ENCODE measurements at places on chromosomes 5 and 9.

DNA sequence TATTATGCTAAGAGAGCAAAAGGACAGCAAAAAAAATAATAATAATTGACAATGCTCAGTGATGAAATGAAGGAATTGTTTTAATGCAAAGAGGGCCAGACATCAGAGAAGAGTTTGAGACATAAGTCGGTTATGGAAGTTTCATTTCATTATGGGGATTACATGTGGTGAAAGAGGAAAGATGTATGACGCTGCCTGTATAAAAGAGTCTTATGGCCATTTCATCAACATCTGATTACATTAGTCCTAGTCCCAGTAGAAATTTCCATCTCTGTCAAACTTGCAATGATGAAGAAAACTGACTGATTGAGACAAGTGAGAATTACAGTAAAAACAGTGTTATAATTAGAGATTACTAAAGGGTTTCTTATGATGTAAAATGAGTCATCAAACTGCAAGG is 900.6 kb upstream of the CDH9 start:
- DNase-seq, result no peak

GRCh38 chr5:57429513-57430120 is 53.0 kb downstream of the ACTBL2 start:
- no peak for DNase-seq

GRCh38 chr9:77271023-77271690 is 93.8 kb downstream of the VPS13A start:
- DNase-seq, result no peak

DNA sequence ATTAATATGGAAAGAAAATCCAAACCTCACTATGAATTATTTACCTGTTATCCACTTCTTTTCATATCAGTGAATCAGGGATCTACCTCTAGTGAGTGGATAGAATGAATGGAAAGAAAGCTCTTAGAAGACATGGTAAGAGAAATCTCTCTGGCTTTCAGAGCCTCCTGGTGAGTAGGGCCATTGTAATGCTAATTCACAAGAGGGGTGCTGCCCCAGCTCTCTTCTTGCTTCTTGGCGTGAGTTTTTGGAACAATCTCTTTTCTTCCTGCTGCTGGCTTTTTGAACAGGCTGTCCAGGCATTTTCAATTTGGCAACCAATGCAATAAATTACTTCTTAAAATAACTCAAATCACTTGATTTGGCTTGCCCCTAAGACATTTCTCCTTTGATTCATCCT is 49.9 kb upstream of the KCNN2 start:
- DNase-seq, result no peak

GRCh38 chr5:159310511-159310910 is 19.8 kb downstream of the IL12B start:
- DNase-seq, result no peak

DNA sequence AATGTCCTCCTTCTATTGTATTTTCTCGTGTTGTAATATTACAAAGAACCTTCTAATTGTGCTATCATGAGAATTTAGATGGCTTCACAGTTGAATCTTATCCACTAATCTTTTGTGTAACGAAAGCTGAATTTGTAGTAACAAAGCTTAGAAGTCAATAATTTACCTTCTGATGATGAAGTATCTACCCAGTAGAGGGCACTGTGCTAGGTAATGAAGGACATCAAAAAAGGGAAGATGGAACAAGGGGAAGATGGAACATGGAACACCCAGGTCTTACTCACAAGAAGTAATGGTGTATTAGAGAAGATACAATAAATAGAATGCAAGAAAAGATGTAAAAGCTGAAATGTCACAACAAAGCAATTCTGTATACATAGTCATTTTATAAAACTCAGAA is 131.0 kb upstream of the CCNG1 start:
- no peak for DNase-seq

DNA sequence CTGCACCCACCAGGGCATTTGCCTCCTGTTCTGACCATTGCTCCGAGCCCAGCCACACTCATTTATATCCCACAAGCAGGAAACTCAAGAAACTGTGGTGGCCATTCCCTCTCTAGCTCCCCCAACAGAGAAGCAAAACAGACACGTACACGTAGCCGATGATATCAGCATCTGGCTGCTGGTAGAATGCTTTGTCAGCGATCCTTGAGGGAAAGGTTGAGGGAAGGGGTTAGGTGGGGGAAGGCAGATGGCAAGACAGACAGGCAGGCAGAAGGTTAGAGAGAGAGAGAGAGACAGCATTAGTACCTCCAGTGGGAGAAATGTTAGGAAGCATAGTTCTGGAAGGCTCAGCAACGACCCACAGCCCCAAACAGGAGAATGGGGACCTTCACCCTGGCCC is 7.8 kb downstream of the HIGD2A start:
- DNase-seq, result no peak

GRCh38 chr5:35920890-35921289 is 17.5 kb downstream of the CAPSL start:
- no peak for DNase-seq

- DNase-seq, result no peak
Measured at GRCh38 chr5:96279801-96280542, 153.1 kb downstream of the PCSK1 start.

DNA sequence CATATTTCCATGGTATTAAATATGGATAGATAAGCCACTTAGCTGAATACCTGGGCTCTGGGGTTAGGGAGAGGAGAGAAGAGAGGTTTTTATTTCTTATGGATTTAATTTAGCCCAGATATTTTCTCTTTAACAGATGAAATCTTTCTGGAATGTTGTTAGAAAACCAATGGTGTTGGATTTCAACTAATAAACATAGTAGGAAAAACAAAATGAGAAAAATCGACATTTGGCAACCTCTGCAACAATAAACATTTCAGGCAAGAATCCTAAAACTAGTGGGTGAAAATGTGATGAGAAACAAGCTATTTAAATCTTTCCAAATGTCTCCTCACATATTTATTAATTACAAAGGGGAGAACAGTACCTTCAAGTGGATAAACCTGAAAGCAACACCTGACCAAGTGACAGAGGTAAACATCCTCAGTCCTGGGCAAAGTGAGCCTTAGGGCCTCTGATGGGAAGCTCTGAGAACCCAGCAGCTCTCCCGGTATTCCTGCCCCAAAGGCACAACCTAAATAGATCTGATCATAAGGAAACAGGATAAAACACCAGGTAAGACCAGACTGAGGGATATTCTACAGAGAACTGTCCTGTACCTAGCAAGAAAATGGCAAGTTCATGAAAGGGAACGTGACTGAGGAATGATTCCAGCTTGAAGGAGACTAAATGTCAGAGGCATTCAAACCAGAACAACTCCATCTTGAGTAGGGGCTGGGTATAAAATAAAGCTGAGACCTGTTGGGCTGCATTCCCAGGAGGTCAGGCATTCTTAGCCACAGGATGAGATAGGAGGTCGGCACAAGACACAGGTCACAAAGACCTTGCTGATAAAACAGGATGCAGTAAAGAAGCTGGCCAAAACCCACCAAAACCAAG is 163.7 kb downstream of the ESM1 start:
- no peak for DNase-seq

DNA sequence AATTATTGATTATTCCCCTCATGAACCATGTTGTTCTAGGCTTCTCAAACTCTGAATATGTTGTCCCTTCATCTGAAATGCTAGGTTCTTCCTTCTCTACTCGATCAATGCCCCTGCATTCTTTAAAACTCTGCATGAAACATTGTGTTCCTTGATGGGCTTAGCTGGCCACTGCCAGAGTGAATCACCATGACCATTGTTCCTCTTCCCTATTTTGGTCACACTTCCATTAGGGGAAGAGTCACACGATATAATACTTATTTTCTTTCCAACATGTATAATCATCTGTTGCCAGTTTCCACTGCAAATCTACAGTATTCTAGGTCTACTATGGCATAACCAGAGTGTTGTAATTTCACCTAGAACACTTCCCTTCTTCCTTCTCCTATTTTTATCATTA is 247.9 kb downstream of the TRPM3 start:
- no peak for DNase-seq

DNA sequence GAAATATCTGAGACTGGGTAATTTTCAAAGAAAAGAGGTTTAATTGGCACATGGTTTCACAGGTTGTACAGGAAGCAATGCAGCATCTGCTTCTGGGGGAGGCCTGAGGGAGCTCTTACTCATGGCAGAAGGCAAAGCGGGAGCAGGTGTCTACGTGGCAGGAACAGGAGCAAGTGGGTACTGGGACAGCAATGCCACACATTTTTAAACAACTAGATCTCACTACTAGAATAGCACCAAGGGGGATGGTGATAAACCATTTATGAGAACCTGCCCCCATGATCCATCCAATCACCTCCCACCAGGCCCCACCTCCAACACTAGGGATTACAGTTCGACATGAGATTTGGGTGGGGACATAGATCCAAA is 47.6 kb upstream of the HOMER1 start:
- DNase-seq, result no peak

DNA sequence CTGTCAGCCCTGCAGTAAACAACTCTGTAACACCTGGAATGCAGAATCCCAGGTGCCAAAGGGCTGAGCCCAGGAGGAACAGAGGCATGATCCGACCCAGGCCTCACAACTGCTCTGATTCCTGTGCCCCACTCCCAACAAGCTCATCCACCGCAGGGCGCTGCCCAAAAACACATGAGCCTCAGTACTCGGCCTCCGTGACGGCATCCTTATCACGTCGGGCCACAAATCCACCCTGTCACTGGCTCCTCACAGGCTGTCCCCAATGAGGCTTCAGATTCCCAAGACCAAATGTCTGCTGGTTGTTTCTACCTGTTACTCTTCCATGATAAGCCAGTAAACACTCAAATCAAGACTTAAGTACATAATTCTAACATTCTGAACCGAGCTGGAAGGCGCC is 15.2 kb downstream of the QSOX2 start:
- DNase-seq, result no peak

DNA sequence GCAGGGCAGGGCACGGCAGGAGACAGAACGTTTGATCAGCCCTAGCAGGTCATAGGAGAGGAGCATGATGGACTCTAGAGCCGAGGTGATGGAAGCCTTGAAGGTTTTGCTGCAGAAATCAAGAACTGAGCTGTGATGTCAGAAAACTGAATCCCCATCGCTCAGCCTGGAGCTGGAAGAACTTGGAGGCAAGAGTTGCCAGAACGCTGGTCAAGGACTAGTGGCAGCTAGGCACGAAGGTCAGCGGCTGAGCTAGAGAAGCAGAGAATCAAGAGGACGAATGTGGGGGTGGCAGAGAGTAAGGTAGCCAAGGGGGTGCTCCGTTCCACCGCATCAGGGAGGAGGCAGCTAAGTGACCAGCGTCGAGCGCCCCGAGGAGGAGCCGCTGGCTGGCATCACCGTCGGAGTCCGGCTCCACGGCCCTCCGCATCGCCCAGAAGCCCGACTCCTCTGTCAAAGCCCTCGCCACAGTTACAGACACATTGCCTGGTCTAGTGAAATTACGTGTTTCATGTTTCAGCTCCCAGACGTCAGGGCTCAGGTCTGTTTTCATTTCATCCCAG is 1.2 kb upstream of the GALNT10 start:
- no peak for DNase-seq

GRCh38 chr5:82386576-82386975 is 108.4 kb upstream of the RPS23 start:
- DNase-seq, result peak; percentile 58

- no peak for DNase-seq
Measured at GRCh38 chr5:164482351-164482750, 976.9 kb downstream of the MAT2B start.

DNA sequence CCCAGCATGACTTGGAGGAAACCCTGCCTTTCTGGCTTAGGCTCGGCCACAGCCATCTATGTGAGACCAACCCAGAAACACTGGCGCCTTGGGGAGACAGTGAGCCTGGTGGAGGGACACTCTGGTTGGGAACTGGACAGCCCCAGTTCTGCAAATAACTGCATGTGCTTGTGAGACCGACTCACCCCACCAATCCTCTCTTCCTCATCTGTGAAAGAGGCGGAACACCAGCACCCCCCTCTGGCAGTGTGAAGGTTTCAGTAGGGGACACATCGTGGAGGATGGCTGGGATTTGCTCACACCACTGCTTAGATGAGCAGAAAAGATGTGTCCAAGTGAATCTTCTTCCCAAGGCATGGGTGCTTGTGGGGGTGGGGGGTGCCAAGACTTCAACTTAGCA is 43.4 kb upstream of the N4BP3 start:
- DNase-seq, result no peak

DNA sequence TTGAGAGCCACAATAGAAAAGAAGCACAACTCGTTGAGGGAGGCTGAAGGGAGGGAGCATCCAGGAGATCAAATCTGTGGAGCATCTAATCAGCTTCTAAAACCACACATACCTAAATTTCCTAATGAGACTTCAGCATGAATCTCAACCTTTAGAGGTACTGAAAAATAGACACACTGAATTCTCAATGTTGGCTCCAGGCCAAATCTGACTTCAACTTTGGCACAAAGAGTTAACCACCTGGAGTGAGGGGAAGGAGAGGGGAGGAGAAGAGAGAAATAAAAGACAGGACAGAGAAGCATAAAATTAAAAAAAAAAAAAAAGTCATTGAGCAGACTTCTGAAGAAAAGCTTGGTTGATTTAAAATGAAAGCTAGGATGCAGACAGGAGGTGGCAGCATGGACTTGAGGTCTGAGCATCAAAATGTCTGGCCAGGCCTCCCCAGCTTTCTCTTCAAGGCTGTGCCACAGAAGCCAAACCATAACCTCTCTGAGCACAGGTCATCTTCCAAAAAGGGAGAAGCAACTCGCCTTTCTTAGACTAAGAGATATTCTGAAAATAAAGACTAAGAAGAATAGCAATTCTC is 205.6 kb downstream of the DENND1A start:
- DNase-seq, result no peak

GRCh38 chr9:1535051-1535450 is 480.1 kb upstream of the SMARCA2 start:
- no peak for DNase-seq

DNA sequence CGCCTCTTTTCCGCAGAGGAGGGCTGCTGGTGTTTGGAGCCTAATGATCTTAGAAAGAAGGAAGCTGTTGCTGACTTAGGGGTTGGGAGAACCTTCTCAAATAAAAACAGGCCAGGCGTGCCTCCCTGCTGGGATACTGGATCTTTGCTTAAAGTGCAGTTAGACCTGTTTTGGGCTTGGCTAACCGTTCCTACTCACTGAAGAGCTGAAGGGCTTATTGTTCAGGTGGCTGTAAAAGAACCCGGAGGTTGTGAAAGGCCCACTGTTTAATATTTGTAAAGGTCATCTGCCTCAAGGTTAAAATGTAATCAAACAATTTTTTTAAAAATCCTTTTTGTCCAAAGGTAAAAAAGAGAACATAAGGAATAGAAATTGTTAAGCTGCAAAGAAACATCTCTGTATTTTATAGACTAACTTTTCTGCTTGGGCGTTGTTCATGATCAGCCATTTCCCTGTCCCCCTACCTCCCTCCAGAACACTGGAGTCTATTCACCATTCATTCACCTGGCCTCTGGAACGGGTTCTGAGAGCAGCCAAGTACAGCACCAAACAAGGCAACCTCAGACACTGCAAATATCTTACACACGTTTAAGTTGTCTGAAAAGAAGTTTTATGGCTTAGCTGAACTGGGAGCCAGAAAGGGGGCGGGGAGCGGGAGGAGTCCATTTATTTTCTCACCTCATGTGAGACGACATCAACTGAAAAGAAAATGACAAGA is 18.6 kb upstream of the MTMR12 start:
- no peak for DNase-seq

DNA sequence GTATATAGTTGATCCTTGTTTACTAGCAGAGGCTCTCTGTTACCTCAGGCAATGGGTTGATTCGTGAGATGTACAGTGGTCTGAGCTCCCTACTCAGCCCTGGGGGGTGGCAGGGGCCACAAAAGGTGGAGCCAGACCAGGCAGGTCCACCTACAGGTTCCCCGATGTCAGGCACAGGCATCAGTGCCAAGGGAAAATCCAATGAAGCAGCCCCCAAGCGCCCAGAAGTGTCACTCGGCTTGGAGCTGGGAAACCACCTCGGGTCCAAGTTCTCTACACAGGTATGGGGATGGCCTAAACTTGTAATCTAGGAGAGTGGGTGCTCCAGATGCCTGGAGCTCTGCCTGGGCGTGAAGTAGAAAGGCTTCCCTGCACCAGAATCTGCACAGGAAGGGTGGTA is 188.8 kb downstream of the KIAA0825 start:
- DNase-seq, result no peak

Data from NCI-H2029 (cell line).